Calu3 (cell line): ENCODE measurements at places on chromosomes 11 and 22.
A peak's percentile ranks its signal among the peaks of the same experiment; 100 is the strongest.

- DNase-seq = no peak
Observed at GRCh38 chr11:57203359-57203758, 21.6 kb downstream of the LRRC55 start.

DNA sequence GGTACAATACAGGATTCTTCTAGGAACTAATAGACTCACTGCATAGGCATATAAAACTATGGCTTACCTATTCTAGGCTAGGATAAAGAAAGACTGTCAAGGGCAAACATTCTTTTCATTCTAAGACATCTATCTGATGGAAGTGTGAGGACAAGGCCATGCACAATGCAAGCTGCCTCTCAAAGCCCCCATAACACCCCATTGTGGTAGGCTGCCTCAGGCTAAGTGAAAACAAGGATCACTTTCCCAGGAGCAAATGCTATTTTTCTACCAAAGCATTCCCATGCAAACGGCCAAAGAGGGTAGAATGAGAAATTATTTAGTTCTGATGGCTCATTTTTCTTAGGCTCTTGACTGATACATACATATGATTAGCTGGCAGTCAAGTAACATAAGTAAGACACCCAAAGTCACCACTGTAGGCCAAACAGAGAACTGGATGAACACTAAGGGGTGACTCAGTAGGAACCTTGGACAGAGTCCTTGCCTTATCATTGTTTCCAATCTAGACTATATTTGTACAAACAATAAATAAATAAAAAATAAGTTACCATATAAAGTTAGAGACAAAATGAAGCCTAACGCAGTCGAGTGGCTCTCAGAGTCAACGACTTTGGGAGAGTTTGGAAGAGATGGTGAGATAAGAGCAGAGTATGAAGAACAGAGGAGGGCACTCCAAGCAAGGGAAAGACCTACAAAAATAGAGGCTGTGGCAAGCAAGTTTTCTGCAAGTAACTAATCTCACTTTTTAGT is 303.6 kb downstream of the SBF2 start:
- no peak for DNase-seq

DNA sequence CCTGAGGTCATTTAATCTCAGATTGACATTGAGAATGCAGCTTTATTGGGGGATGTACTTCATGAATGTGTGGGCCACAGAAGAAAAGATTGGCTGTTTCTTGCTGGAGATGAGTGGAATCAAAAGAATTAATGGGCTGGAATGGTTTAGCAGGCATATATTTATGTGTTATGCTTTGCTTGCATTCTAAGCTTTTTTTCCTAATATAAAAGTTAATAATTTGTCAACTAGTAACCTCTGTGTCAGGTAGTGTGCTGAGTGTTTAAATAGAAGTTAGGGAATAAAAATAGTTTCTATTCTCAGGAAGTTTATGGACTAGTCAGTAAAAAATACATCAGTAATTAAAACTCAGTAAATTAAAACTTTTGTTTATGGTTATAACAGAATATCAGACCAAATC is 67.4 kb upstream of the PRODH start:
- no peak for DNase-seq

GRCh38 chr11:73140213-73141030 is 1.7 kb downstream of the FCHSD2 start:
- peak; percentile 31 for DNase-seq

- DNase-seq = peak; percentile 57
Observed at GRCh38 chr11:84564180-84564866, 1062.8 kb downstream of the DLG2 start.

- DNase-seq = no peak
Observed at GRCh38 chr11:2983908-2984307, 8.2 kb downstream of the NAP1L4 start.

GRCh38 chr11:64185175-64185692 is 737 bp upstream of the STIP1 start:
- DNase-seq = peak; percentile 74

DNA sequence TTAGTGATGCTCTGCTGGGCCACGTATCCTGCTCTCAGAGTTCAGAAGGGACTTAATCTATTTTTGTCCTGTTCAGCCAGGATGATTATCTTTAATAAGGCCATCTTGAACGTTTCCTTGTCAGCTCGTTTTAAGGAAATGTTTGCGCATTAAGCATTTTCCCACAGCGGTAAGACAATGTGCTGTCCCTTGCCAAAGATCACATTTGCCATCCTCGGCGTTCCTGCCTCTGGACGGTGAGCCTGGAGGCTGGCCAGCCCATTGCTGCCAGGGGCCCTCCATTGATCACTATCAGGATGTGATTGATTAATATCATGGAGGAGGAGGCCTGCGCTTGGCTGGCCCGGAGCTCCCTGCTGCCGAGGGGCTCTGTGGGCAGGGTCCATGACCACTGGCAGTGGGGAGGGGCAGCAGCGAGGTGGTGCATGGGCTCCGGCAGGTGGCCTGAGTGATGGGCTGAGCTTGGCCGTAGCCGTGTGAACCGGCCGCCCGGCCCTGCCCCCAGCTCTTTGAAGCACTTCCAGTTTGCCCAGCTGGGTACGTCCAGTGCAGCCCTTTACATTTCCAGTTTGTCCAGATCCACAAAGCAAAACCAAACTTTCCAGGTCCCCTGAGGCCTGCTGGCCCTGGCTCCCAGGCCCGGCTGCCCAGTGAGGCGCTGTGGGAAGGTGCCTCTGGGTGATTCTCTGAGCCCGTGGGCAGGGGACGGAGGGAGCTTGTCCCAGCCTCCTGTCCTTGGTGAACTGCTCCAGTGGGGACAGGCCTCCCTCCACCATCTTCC is 49.5 kb upstream of the SMIM38 start:
- no peak for DNase-seq

DNA sequence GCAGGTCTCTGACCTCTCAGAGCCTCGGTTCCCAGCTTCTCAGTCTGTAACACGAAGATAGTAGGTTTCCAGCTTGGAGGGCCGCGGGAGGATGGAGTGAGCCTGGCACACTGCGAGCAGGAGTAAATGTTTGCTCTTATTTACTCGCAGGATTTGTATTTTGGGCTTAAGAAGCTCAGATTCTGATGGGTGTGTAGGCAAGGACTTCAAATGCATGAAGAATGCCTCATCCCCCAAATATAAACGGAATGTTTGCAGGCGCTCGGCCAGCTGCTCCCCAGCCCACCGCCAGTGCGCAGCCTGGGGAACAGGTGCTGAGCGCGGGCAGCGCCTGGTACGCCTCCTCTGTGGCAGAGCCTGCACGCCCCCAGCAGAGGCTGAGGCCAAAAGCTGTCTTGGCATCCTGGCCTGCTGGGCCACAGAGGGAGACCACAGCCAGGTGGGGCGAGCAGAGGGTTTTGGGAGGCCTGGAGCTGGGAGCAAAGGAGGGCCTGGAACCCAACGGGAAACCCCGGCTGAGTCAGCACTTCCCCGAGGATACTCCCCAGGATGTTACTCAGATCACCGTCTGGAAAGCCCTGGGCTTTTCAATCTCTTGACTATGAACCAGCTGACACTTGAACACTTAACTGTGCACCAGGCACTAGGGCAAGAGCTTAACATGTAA is 9.4 kb downstream of the EHD1 start:
- peak; percentile 40 for DNase-seq

DNA sequence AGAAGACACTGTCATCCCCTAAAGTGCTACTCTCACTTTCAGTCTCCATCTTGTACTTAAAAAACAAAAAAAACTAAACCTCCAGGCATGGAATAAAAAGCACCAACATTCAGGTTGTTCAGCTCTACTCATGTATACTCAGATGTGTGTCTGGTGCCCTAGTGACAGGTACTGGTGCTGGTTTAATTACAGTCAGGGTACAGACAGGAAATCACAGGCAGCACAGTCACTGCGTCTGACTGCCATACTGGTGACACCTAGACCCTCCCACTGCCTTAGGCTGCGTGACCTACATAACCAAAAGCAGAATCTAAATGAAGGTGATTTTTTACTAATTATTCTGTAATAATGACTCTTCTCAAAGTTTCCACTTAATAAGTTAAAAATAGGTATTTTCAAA is at the start of gene ARHGAP32:
TSS of gene ARHGAP32 (minus strand) at position 176 of the 400 bp plus-strand sequence. CDS start at position 49, 127 bp downstream.
- DNase-seq = peak; percentile 44

- no peak for DNase-seq
Observed at GRCh38 chr22:49775867-49776511, 51.7 kb downstream of the BRD1 start.

GRCh38 chr11:61694946-61695706 is 14.9 kb downstream of the DAGLA start:
- peak; percentile 51 for DNase-seq

GRCh38 chr22:37100589-37101127 is 8.9 kb downstream of the TMPRSS6 start:
- DNase-seq = no peak

- DNase-seq = no peak
Observed at GRCh38 chr22:35886309-35886708, 142.3 kb downstream of the RBFOX2 start.

- no peak for DNase-seq
Observed at GRCh38 chr22:33757802-33758483, 162.3 kb downstream of the LARGE1 start.

DNA sequence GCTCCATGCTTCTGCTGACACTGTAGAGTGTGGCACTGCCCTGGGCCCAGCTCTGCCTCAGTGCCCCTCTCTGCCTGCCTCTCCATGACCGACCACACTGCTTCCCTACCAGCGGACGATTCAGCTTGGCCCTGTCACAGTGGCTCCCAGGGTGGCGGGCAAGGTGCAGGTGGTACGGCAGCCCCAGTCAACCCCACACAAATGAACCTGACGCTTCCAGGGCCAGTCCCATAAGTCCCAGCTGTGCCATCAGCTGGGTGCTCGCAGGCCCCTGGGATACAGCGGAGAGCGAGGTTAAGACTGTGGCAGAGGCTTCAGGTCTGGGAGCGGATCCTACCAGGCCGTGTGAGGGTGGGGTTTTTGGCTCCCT is 134.8 kb downstream of the LDLRAD3 start:
- DNase-seq = no peak

DNA sequence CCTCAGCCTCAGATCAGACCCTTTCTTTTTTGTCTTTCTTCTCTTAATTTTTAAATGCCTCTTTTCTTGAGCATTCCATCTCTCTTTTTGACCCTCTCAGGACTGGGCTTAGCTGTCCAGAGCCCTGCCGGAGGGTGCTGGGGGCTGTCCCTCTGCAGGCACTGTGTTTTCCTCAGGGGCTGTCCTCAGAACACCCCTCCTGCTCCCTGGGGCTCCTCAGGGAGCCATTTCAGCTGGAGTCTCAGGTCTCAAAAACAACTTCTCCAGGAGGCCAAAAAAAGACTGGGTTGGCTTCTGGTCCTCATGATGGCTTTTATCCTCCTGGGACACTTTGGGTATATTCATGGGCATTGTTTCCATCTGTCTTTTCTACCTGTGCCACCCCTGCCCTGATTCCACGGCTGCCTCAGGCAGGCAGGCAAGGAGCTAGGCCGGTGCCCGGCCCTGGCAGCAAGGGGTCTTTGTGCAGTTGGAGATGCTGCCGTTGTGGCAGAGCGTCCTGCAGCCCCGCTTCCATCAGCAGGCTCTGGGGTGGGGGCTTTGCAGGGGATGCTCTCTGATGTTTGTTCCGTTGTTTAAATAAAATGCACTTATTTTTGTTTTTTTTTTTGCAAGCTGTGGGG is 85.1 kb downstream of the CEP164 start:
- DNase-seq = no peak

- no peak for DNase-seq
Observed at GRCh38 chr11:130003717-130004001, 1.0 kb upstream of the PRDM10 start.

- DNase-seq = no peak
Observed at GRCh38 chr22:26033071-26033470, 136.2 kb upstream of the SEZ6L start.

GRCh38 chr11:121649798-121650197 is 197.0 kb upstream of the SORL1-AS1 start:
- no peak for DNase-seq

GRCh38 chr11:71432761-71433647 is 15.2 kb downstream of the DHCR7 start:
- no peak for DNase-seq

DNA sequence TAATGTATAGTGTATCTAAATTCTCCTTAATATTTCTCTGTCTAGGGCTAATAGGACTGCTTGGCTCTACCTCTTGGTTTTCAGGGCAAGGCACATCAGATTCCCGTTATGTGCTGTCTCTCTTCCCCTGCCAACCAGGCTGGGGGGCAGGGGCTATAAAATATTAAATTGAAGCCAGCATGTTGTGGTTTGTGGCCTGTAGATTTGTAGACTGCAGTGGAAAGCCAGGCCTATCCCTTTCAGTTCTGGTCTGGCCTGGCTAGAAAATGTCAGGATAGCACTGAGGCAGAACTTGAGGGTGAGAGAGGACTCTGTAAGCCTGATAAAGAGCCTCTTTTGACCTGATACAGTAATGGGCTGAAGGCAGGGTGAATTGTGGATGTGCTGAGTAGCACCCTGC is 14.4 kb upstream of the GRK2 start:
- no peak for DNase-seq

DNA sequence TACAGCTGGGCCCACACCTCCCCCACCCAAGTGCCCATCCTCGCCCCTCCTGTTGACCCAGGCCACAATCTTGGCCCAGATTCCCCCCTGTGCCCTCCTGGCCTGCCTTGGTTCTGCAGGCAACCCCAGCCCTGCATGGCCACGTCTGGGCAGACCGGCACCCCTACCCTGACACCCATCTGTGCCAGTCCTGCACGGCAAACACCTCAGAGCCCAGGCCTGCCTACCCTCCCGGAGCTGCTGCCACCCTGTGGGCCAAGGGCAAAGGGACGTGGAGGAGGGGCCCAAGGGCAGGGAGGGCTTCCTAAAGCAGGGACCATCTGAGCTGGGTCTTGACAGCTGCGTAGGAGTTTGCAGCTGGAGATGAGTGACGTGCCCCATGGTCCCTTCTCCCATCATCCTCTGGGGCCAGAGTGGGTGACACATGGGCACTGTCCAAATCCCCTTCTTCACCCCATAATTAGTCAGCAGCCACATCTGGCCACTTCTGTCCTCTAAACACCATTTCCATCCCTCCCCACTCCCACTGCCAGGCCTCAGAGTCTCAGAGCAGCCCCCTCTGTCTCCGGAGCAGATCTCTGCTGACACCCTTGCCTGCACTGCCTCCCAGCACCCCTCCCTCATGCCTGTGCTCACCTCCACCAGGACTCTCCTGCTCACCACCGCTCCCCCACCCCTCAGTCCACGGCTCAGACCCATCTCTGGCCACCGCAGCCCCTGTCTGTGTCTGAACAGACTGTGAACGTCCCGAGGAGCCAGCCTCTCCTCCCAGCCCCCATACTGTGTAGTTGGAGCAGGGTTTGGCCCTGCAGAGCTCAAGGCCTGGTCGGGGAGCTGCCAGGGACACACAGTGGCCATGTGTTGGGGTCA is 35.6 kb upstream of the PPARA start:
- DNase-seq = peak; percentile 36

- no peak for DNase-seq
Observed at GRCh38 chr11:6360183-6360582, 30.1 kb upstream of the SMPD1 start.

- DNase-seq = peak; percentile 1
Observed at GRCh38 chr11:133163463-133164419, 368.6 kb downstream of the OPCML start.

- DNase-seq = no peak
Observed at GRCh38 chr22:44242946-44243724, 62.4 kb downstream of the PARVG start.

GRCh38 chr11:124147951-124148350 is 32.7 kb downstream of the VWA5A start:
- DNase-seq = no peak
